Muscle of leg (tissue), 16 donors: ENCODE measurements at places on chromosomes 1 and 21.

DNA sequence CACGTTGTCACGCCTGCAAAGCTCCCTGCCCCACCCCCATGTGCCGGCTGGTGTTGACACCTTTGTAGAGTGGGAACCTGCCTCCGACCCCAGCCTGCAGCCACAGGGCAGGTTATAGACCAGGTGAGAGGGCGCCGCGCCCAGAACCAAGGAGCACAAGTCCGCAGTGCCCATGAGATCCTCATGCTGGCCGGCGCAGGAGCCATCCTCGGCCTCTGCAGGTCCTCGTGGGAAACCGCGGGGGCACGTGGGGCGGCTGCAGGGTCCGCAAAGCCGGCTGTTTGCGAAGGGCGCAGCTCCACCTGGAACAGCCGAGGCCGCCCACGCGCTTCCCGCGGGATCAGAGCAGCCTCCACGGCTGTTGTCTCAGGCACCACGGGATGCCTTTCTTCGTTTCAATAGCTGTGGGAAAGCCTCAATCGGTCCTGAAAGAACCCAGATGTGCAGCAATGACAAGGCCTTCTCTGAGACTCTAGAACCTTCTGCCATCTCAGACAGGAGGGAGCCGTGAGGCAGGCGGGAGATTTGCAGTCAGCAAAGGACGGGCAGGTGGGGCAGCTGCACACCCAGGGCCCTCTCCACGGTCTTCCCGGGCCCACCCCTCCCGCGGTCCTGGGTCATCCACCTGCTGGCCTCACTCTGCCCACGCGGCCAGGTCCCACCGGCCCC lies 29.9 kb downstream of the POFUT2 start:
- peaks cover 18% of the 10 kb centered on the region for H3K27me3 ChIP-seq
- H3K27ac ChIP-seq = no peak overlapping the region
- DNase-seq = no peak
- no peak overlapping the region for H3K4me3 ChIP-seq

DNA sequence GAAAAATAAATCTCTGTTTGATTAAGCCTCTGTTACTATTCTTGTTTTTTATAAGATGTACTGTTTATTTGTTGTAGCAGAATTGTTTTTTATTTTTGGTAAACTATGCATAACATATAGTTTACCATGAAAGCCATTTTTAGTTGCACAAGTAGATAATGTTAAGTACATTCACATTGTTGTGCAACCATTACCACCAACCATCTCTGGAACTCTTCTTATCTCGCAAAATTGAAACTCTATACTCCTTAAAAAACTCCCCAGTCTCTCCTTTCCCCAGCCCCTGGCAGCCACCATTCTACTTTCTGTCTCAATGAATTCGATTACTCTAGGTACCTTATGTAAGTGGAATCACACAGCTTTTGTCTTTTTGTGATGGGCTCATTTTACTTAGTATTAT lies 27.4 kb upstream of the UHMK1 start:
- no peak for DNase-seq
- H3K27ac ChIP-seq = no peak overlapping the region
- H3K27me3 ChIP-seq = no peaks in the 10 kb centered on the region
- H3K36me3 ChIP-seq = no peaks in the 10 kb centered on the region
- no peak overlapping the region for H3K4me3 ChIP-seq
- no peaks in the 10 kb centered on the region for H3K4me1 ChIP-seq

DNA sequence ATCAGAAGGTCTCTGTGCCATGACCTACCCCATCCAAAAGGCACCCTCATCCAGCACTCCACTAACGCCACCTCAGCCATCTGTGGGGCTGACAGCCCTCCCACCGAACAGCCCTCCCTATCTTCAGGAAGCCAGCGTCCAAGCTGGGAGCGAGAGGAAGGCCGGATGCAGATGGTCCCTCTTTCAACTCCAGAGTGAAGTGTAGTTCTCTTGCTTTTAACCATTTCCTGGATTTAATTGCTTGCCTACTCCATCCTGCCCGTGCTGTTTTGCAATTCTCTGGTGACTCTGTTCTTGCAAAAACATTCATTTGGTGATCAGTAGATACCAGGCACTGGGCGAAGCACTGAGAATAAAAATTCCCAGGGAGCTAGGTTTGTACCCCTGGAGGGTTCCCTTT lies 8.2 kb upstream of the DYRK1A start:
- H3K27me3 ChIP-seq = no peaks in the 10 kb centered on the region
- no peaks in the 10 kb centered on the region for H3K36me3 ChIP-seq
- H3K27ac ChIP-seq = peak overlapping the region; percentile 9
- peaks cover 9% of the 10 kb centered on the region for H3K4me1 ChIP-seq
- DNase-seq = peak; percentile 59
- H3K4me3 ChIP-seq = no peak overlapping the region

DNA sequence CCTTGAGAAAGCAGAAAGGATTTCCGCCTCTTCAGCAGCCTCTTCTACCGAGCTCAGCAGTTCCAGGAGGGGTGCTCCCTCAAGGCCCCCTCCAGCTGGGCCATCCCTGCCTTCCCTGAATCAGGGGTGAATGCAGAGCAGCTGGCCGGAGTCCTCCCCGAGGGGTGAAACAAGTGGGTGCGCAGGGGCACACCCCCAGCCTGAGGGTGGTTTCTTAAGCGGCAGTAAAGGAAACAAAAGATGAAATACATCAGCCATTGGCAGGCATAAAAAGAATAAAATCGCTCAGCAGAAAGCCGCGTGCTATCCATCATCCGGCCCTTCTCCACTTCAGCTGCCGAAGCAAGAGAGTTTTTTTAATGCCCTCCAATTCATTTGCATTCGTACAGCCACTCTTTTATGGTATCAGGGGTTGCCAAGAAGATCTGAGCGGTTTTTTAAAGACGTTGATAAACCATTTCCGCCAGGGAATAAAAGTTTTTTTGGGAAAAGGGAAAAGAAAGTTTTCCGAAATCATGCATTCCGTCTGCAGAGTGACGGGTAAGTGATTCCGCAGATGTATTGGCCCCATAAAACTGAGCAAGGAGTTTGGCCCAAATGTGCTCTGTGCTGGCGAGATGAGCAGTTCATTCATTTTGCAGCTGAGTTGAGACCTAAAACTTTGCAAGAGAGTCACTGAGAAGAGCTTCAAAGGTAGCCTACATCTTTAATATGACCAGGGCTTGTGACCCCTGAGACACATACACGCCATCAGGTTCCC lies 73.7 kb upstream of the ZC3H12A start:
- no peak overlapping the region for H3K27ac ChIP-seq
- peaks cover 4% of the 10 kb centered on the region for H3K4me1 ChIP-seq
- H3K4me3 ChIP-seq = no peak overlapping the region
- DNase-seq = peak; percentile 91

DNA sequence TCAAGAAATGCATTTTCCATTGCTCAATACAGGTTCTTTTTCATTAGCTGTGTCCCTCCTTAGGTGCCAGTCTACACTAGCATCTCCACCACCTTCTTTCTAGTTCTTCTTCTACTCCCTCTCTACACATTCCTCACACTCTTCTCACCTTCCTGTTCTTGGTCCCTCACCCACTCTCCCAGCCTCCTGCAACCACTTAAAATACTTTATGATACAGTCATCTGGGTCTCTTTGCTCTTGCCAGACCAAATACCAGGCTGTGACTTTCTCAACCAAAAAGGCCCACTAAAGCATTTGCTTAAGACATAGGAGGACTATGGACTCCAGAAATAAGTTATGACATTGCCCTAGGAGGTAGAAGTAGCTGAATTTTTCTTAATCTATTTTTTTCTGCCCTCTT lies 35.1 kb downstream of the PIGM start:
- peaks cover 2% of the 10 kb centered on the region for H3K27me3 ChIP-seq
- no peaks in the 10 kb centered on the region for H3K4me1 ChIP-seq
- DNase-seq = no peak
- H3K36me3 ChIP-seq = no peaks in the 10 kb centered on the region
- H3K27ac ChIP-seq = no peak overlapping the region
- H3K4me3 ChIP-seq = no peak overlapping the region

GRCh38 chr21:38494251-38494642 lies 4.0 kb downstream of the ERG start:
- no peak overlapping the region for H3K27ac ChIP-seq
- H3K4me1 ChIP-seq = peaks cover 8% of the 10 kb centered on the region
- H3K36me3 ChIP-seq = no peaks in the 10 kb centered on the region

DNA sequence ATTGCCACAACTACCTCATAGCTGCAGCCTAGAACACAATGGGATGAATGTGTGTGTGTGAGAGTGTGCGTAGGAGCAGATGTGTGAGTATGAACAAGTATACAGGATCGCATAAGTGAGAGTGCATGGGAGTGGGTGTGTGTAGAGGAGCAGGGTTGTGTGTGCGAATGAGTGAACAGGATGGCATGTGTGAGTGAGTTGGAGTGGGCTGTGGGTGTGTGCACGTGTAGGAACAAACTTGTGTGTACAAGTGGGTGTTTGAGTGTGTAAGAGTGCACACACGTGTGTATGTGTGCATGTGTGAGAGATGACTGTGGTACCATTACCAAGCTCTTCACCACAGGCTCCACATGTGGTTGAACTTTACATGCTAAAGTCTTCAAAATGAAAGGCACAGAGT lies 175.4 kb upstream of the EDN2 start:
- peaks cover 3% of the 10 kb centered on the region for H3K27me3 ChIP-seq
- H3K4me1 ChIP-seq = peaks cover 32% of the 10 kb centered on the region
- no peaks in the 10 kb centered on the region for H3K36me3 ChIP-seq
- no peak for DNase-seq
- no peak overlapping the region for H3K27ac ChIP-seq
- H3K4me3 ChIP-seq = no peak overlapping the region

DNA sequence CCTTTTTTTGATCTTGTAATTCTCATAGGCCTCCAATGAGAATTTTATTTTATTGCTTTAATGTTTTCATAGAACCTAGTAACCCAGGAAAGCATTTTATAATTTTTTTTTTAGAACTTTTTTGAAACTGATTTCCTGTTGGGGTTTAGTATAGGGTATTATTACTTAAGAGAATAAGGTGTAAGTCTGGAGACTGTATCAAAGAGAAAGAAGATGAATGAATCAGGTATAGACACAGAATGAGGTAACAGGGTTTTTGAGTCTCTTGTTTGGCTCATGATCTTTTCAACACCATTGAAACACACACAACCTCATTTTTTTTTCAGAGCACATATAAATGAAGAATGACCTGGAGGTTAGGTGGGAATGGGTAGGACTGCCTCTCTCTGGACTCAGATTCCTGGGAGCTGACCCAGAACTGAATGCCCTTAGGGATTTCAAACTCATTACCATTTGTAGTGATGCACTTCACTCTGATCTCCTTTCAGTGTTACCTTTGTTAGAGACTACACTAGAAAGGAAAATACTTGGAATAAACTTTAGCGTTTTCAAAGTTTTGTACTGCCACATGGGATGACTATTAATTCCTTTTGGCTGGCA lies 51.0 kb downstream of the EPB41 start:
- no peaks in the 10 kb centered on the region for H3K27me3 ChIP-seq
- no peaks in the 10 kb centered on the region for H3K4me1 ChIP-seq
- no peak overlapping the region for H3K4me3 ChIP-seq
- DNase-seq = no peak

- peaks cover 46% of the 10 kb centered on the region for H3K27me3 ChIP-seq
- H3K27ac ChIP-seq = no peak overlapping the region
- peaks cover 24% of the 10 kb centered on the region for H3K4me1 ChIP-seq
- H3K36me3 ChIP-seq = peaks cover 16% of the 10 kb centered on the region
- no peak overlapping the region for H3K4me3 ChIP-seq
Observed at GRCh38 chr1:1038694-1039093, 18.8 kb downstream of the AGRN start.

GRCh38 chr1:235947989-235948388 lies 81.3 kb upstream of the LYST start:
- no peak for DNase-seq
- H3K4me1 ChIP-seq = no peaks in the 10 kb centered on the region
- H3K27me3 ChIP-seq = no peaks in the 10 kb centered on the region
- H3K36me3 ChIP-seq = no peaks in the 10 kb centered on the region
- no peak overlapping the region for H3K4me3 ChIP-seq
- H3K27ac ChIP-seq = no peak overlapping the region

GRCh38 chr1:199862047-199862446 lies 165.5 kb upstream of the NR5A2 start:
- no peaks in the 10 kb centered on the region for H3K27me3 ChIP-seq
- no peaks in the 10 kb centered on the region for H3K36me3 ChIP-seq
- H3K4me3 ChIP-seq = no peak overlapping the region
- H3K4me1 ChIP-seq = peaks cover 2% of the 10 kb centered on the region
- H3K27ac ChIP-seq = no peak overlapping the region

GRCh38 chr1:43466403-43466802 lies 12.7 kb upstream of the HYI start:
- no peaks in the 10 kb centered on the region for H3K27me3 ChIP-seq
- no peak for DNase-seq
- no peaks in the 10 kb centered on the region for H3K36me3 ChIP-seq
- no peaks in the 10 kb centered on the region for H3K4me1 ChIP-seq
- no peak overlapping the region for H3K27ac ChIP-seq

- H3K27ac ChIP-seq = no peak overlapping the region
- H3K27me3 ChIP-seq = no peaks in the 10 kb centered on the region
- no peaks in the 10 kb centered on the region for H3K36me3 ChIP-seq
- no peak overlapping the region for H3K4me3 ChIP-seq
- no peaks in the 10 kb centered on the region for H3K4me1 ChIP-seq
- peak; percentile 4 for DNase-seq
Observed at GRCh38 chr1:237901299-237901934, 10.7 kb upstream of the ZP4 start.

- DNase-seq = no peak
- no peaks in the 10 kb centered on the region for H3K36me3 ChIP-seq
- H3K27me3 ChIP-seq = no peaks in the 10 kb centered on the region
- H3K27ac ChIP-seq = no peak overlapping the region
- no peak overlapping the region for H3K4me3 ChIP-seq
Observed at GRCh38 chr21:17498586-17498985, 14.3 kb upstream of the CXADR start.

GRCh38 chr1:78153092-78153736 lies 107.4 kb downstream of the GIPC2 start:
- no peaks in the 10 kb centered on the region for H3K4me1 ChIP-seq
- no peaks in the 10 kb centered on the region for H3K27me3 ChIP-seq
- DNase-seq = no peak
- no peaks in the 10 kb centered on the region for H3K36me3 ChIP-seq
- no peak overlapping the region for H3K27ac ChIP-seq
- no peak overlapping the region for H3K4me3 ChIP-seq

DNA sequence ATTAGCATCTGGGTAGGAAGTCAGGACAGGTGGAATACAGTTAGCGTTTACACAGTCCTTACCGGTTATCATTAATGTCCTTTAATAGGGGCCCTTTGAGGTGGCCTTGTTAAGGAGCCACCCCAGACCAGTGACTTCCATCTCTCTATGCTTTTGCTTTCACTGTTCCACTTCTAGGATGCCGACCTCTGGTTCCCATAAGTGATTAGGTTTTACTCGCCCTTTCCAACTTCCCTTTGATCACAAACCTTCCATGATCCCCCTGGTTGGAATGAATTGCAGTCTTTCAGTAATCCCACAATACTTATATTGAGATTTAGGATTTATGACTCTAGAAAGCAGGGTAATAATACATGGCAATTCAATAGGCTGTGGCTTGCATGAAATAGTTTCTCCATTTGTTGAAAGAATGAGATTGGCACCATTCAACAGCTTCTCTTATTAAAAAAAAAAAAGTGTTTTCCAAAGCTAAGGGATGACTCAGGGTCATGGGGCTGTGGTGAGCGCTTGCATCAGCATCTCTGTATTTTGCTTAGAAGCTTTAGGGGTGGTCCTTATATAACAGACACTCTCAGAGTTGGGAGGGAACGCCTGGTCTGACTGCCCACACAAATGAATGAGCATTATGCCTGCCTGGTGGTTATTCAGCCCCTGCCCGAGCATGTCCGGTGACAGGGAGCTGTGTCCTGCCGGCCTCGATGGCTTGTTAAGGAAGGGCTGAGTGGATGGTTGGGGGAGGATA lies 110.5 kb downstream of the CNIH3 start:
- H3K4me3 ChIP-seq = no peak overlapping the region
- H3K4me1 ChIP-seq = no peaks in the 10 kb centered on the region
- no peak for DNase-seq
- no peaks in the 10 kb centered on the region for H3K27me3 ChIP-seq
- H3K36me3 ChIP-seq = no peaks in the 10 kb centered on the region
